PC-9 (cell line): ENCODE measurements at places on chromosomes 5 and 9. TPM values are rescaled to one million over a fixed set of nuclear protein-coding genes. Genes with fewer than 3 reads are reported as not detected.

Gene ANKDD1B
- 0.20 and 0.31 TPM in 2 replicates for total RNA-seq

Gene UAP1L1
- 9.9 and 14.7 TPM in 2 replicates for total RNA-seq

Gene OTULIN
- total RNA-seq, result 77.2 and 79.1 TPM in 2 replicates

Gene GLDC
- total RNA-seq, result 0.53 and 1.5 TPM in 2 replicates
